ENCODE measurements at places on chromosomes 4 and X.

DNA sequence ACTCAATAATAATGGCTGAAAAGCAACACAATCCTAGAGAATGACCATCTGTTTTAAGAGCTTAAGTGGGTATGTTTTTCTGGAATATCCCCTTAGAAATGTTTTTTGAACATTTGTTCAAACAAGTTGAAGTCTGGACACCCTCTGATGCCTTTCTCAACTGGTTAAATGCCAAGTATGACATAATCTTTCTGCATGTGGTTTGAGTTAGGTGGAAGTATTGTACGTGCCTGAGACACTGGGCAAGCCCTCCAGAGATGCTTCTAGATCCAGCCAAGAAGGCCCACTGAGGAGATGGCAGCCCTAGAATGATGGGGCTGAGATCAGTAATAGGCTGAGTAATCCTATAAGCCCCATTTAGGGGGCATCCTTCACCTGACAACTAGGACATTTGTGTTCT is 493.1 kb downstream of the MAGEE1 start:
- no peak for DNase-seq

DNA sequence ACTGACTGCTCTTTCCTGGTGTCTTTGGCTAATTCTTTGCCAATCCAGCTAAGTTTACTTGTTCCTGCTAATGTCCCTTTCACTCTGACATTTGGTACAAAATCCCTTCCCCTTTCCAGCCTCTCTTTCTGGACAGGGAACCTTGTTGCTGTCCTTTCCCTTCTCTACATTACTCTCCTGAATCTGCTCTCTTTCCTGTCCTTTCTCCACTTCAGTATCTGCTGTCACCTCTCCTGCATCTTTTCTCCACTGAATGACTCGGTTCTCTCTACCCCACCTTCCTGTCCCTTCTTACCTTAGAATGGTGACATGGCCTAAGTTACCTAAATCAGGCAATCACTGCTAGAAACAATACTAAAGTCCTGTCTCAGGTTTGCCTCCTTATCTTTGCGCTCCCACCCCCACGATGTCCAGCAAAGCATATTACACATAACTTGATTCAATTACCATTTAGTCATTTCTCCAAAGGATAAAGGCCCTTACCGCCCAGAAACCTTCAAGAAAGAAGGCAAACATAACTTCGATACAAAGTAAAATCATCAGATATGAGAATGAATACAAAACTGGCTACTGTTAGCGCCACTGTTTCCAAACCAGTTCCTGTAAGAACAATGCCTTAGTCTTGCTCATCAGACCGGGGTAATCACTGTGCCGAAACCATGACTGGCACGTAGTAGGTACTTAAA is 890 bp downstream of the BOD1L1 start:
- no peak for DNase-seq

- DNase-seq = no peak
These were observed 223.3 kb downstream of the COL25A1 start for GRCh38 chr4:109079201-109079600.

- DNase-seq = no peak
These were observed 9.7 kb upstream of the IQCM start for GRCh38 chr4:149825336-149825735.

- no peak for DNase-seq
These were observed 251.9 kb downstream of the AFAP1 start for GRCh38 chr4:7687796-7688195.

DNA sequence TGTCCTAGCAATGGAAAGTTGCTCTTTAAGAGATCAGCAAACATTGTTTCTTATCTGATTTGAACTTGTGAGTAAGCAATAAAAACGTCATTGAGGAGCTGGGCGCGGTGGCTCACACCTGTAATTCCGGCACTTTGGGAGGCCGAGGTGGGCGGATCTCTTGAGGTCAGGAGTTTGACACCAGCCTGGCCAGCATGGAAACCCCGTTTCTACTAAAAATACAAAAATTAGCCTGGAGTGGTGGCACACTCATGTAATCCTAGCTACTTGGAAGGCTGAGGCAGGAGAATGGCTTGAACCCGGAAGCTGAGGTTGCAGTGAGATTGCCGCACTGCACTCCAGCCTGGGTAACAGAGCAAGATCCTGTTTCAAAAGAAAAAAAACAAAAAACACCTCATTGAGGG is 11.2 kb upstream of the PLAC8 start:
- no peak for DNase-seq

GRCh38 chrX:92232182-92232581 is 453.0 kb downstream of the PCDH11X start:
- no peak for DNase-seq

All from stimulated activated CD4-positive, alpha-beta T cell treated with anti-CD3 and anti-CD28 coated beads, Interleukin-1b, Interleukin-23, amount 100 ng/mL, for 1 hour (primary cell).